ENCODE measurements at places on chromosomes 6 and 20.

GRCh38 chr6:42236682-42237473 lies 19.2 kb upstream of the MRPS10 start:
- no peaks in the 10 kb centered on the region for H3K27me3 ChIP-seq
- H3K4me3 ChIP-seq = no peak overlapping the region
- H3K36me3 ChIP-seq = no peaks in the 10 kb centered on the region
- no peak for DNase-seq

- H3K4me1 ChIP-seq = no peaks in the 10 kb centered on the region
- H3K36me3 ChIP-seq = no peaks in the 10 kb centered on the region
- H3K4me3 ChIP-seq = no peak overlapping the region
- no peak overlapping the region for H3K27ac ChIP-seq
- no peak for DNase-seq
Measured at GRCh38 chr6:44642349-44642748, 254.8 kb downstream of the CDC5L start.

DNA sequence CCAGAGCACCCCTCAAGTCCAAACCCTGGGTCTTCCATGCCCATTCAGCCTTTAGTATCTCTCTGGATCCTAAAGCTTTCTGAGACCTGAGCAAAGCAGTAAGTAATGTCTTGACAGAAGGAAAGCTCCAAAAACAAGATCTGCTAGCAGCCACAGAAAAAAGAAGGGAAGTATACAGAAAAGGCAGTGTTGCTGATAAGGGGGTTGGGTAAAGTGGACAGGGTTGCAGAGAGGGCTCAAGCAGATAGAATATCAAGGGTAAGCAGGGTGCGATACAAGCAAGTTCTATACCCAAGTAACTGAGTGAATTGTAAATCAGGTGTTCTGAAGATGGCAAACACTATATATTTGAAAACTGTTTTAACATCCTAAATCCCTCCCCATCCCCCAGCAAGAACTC lies 113.4 kb upstream of the CARMIL1 start:
- no peak overlapping the region for H3K27ac ChIP-seq
- H3K27me3 ChIP-seq = no peaks in the 10 kb centered on the region
- no peak overlapping the region for H3K4me3 ChIP-seq

DNA sequence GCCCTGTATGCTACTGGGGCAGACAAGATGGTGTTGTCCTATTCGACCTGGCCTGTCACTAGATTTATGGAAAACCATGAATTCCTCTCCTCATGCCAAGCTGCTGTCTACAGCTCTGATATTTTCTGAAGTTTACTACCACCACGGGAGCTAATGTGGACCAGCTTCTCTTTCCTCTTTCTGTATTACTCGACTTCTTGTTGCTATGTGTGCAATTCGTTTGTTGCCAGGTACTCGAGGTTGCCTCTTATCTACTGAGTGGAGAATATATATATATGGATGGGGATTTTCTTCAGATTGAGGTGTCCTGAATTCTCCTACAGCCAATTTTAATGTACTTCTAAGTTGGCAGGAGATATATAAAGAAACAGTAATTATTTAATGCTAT lies 34.7 kb downstream of the MAN1A1 start:
- DNase-seq = no peak
- H3K4me3 ChIP-seq = no peak overlapping the region
- H3K27me3 ChIP-seq = no peaks in the 10 kb centered on the region
- no peaks in the 10 kb centered on the region for H3K36me3 ChIP-seq

- DNase-seq = no peak
- no peaks in the 10 kb centered on the region for H3K36me3 ChIP-seq
- H3K4me1 ChIP-seq = no peaks in the 10 kb centered on the region
- H3K27ac ChIP-seq = no peak overlapping the region
- no peaks in the 10 kb centered on the region for H3K27me3 ChIP-seq
Measured at GRCh38 chr6:106688177-106688951, 59.0 kb downstream of the QRSL1 start.

- no peak overlapping the region for H3K4me3 ChIP-seq
- H3K27me3 ChIP-seq = peaks cover 38% of the 10 kb centered on the region
- H3K4me1 ChIP-seq = no peaks in the 10 kb centered on the region
- DNase-seq = no peak
- H3K36me3 ChIP-seq = no peaks in the 10 kb centered on the region
- H3K27ac ChIP-seq = no peak overlapping the region
Measured at GRCh38 chr6:28777147-28777461, 146.7 kb downstream of the TRIM27 start.

DNA sequence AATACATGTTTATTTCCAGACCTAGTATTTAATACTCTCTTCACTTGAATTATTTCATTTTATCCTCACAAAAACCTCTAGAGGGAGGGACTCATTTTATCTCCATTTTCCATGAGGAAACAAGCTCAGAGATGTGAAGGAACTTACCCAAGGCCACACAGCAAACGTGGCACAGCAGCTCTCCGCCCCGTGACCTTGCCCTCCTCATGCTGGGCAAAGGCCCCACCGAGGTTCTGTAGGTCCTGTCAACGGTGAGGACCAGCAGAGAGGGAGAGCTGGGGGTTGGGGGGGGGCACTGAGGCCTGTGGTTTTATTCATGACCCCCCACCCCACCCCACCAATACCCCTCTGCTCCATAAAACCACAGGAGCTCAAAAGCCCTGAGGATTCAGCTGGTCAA lies 40.9 kb upstream of the TLDC2 start:
- H3K36me3 ChIP-seq = no peaks in the 10 kb centered on the region
- no peak overlapping the region for H3K4me3 ChIP-seq
- no peak for DNase-seq
- H3K27me3 ChIP-seq = no peaks in the 10 kb centered on the region
- peaks cover 10% of the 10 kb centered on the region for H3K4me1 ChIP-seq

DNA sequence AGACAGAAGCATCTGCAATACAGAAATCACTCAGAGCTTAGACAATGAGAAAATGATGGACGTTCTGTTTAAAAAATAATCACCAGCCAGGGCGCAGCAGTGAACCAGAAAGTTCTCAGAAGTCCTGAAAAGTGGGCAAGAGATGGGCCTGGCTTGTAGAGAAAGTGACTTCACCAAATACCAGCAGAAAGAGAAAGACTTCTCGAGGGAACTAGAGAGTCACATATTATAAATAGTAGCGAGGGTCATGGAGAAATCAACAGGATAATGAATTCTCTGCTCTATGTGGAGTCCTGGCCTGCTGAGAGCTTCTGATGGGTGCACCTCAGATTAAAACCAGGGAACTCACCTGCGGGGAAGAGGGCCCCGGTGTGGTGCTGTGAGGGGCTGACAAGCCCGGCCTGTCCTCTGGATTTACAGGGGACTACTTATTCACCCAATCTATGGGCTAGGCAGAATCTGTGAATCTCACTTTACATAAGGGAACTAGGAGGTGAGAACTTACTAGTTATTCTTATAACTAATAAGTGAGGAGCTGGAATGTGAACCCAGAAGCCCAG lies 5.6 kb upstream of the RAMACL start:
- no peaks in the 10 kb centered on the region for H3K4me1 ChIP-seq
- DNase-seq = no peak
- no peaks in the 10 kb centered on the region for H3K36me3 ChIP-seq
- no peaks in the 10 kb centered on the region for H3K27me3 ChIP-seq
- no peak overlapping the region for H3K4me3 ChIP-seq
- H3K27ac ChIP-seq = no peak overlapping the region

GRCh38 chr6:89602166-89602565 lies 36.4 kb downstream of the LYRM2 start:
- H3K27ac ChIP-seq = no peak overlapping the region
- H3K27me3 ChIP-seq = no peaks in the 10 kb centered on the region
- no peaks in the 10 kb centered on the region for H3K4me1 ChIP-seq
- DNase-seq = no peak

DNA sequence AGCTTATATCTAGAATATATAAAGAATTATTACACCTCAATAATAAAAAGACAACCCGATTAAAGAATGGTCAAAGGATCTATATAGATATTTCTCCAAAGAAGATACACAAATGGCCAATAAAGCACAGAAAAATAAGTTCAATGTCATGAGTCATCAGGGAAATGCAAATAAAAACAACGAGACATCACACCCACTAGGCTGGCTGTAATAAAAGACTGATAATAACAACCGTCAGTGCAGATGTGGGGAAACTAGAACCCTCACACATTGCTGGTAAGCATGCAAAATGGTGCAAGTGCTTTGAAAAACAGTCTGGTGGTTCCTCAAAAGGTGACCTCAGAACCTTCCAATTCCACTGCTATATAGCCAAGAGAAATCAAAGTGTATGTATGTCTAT lies 33.0 kb downstream of the TBX18 start:
- H3K27ac ChIP-seq = no peak overlapping the region
- H3K4me1 ChIP-seq = no peaks in the 10 kb centered on the region
- H3K36me3 ChIP-seq = no peaks in the 10 kb centered on the region
- DNase-seq = no peak

GRCh38 chr6:102717737-102718456 lies 1324.4 kb downstream of the GRIK2 start:
- H3K4me1 ChIP-seq = no peaks in the 10 kb centered on the region
- no peaks in the 10 kb centered on the region for H3K36me3 ChIP-seq
- no peak overlapping the region for H3K4me3 ChIP-seq

- H3K4me1 ChIP-seq = no peaks in the 10 kb centered on the region
- H3K4me3 ChIP-seq = no peak overlapping the region
- H3K27ac ChIP-seq = no peak overlapping the region
- no peaks in the 10 kb centered on the region for H3K27me3 ChIP-seq
- no peaks in the 10 kb centered on the region for H3K36me3 ChIP-seq
Measured at GRCh38 chr6:70314296-70314695, 11.4 kb upstream of the COL9A1 start.

DNA sequence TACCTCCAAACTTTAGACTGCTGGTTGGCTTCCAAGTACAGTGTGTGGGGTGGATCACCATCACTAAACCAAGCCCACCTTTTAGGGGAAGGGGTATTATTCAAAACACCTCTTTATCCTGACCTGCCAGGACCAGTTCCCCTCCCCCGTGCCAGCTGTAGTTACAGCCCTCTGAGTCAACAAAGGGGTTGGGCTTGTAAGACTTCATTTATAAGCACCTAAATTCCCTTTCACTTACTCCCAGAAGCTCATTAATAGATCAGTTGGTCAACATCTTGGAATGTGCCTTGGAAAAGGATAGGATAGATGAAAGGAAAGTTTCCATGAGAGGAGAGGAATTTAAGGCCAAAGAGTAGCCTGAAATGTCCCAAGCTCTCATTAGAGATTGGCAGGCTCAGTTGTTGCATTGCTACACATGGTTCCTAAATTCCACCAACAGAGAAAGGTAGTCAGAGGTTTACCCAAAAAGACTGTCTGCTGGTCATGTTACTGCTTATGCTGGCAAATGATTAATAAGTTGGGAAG lies 59.2 kb downstream of the TNFAIP3 start:
- H3K4me3 ChIP-seq = no peak overlapping the region
- H3K27ac ChIP-seq = no peak overlapping the region
- H3K36me3 ChIP-seq = no peaks in the 10 kb centered on the region
- H3K4me1 ChIP-seq = peaks cover 3% of the 10 kb centered on the region

- H3K27ac ChIP-seq = peak overlapping the region; percentile 19
- H3K36me3 ChIP-seq = no peaks in the 10 kb centered on the region
- H3K27me3 ChIP-seq = no peaks in the 10 kb centered on the region
- H3K4me3 ChIP-seq = peak overlapping the region; percentile 6
- H3K4me1 ChIP-seq = no peaks in the 10 kb centered on the region
Measured at GRCh38 chr6:25136854-25137253, 142.3 kb upstream of the CARMIL1 start.

DNA sequence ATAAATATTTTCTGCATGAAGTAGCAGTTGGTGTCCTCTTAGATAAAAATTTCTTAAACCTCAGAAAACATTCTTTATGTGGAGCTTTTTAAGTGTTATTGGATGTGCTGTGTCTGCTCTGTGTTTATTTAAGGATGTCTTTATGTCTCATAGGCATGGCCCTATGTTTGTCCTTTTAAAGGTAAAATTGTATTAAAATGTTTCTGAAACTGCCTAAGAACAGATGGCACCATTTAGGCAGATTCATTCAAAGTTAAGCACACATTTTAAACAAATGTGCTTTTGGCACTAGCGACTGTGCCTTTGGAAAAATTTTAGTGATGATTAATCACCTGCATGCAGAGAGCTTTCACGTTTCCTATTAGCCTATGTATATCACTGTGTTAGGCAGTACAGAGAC lies 125.2 kb downstream of the KIF6 start:
- H3K4me1 ChIP-seq = no peaks in the 10 kb centered on the region
- no peak for DNase-seq
- H3K4me3 ChIP-seq = no peak overlapping the region
- H3K36me3 ChIP-seq = no peaks in the 10 kb centered on the region

DNA sequence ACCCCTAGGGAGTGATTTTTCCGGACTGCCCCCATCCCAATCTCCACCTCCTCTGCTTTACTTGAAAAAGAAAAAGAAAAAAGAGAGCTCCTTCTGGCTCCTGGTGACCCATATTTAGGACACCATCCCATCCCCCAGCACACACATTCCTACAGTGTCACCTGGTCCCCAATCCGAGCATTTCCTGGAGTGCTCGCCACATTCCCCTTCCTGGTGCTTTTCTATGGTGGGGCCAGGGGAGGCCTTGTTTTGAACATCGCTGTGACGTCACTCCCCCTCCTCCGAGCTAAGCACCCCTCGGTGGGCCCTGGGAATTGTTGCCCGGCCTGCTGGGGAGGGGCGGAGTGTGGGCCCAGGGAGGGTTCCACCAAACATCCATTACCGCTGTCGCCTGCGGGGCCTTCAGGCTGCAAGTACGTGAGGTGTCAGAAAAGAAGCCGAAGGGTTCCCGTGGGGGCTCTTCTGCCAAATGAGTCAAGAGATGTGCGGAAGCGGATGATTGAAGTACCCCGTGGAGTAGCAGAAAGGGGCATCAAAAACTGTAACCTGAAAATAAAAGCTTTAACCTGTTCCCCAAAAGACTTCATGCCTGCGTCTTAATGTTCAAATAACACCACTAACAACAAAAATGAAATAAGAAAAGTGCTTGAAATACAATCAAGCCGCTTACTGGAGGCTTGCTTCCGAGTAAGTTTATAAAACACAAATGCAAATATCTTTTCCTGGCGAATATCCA lies 2.8 kb upstream of the FOXC1 start:
- peaks cover 23% of the 10 kb centered on the region for H3K4me1 ChIP-seq
- H3K36me3 ChIP-seq = no peaks in the 10 kb centered on the region
- H3K27me3 ChIP-seq = peaks cover 83% of the 10 kb centered on the region
- no peak overlapping the region for H3K4me3 ChIP-seq
- DNase-seq = no peak

- H3K36me3 ChIP-seq = no peaks in the 10 kb centered on the region
- H3K27me3 ChIP-seq = no peaks in the 10 kb centered on the region
- no peak overlapping the region for H3K4me3 ChIP-seq
- no peak overlapping the region for H3K27ac ChIP-seq
Measured at GRCh38 chr6:51494342-51494741, 593.1 kb downstream of the PKHD1 start.

GRCh38 chr6:152078001-152078400 lies 270.5 kb downstream of the ESR1 start:
- no peaks in the 10 kb centered on the region for H3K36me3 ChIP-seq
- H3K4me1 ChIP-seq = no peaks in the 10 kb centered on the region
- no peak for DNase-seq
- H3K27ac ChIP-seq = no peak overlapping the region

DNA sequence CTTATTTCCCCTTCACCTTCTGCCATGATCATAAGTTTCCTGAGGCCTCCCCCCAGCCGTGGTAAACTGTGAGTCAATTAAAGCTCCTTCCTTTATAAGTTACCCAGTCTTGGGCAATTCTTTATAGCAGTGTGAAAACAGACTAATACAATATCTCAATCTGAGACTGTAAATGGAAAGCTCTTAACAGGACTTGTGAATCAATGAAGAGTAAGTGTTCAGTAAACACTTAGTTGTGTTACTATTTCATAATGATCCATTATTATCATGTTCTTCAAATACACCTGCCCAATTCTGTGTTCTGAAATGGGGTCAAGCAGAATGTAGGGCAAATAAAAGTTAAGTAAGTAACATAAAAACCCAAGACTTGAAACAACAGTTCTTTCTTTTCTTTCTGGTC lies 266.2 kb downstream of the TENT5A start:
- H3K4me3 ChIP-seq = no peak overlapping the region
- no peaks in the 10 kb centered on the region for H3K4me1 ChIP-seq
- no peak for DNase-seq
- no peaks in the 10 kb centered on the region for H3K27me3 ChIP-seq
- no peaks in the 10 kb centered on the region for H3K36me3 ChIP-seq
